ENCODE measurements at places on chromosomes 1 and 21. TPM values are rescaled to one million over a fixed set of nuclear protein-coding genes. Genes with fewer than 3 reads are reported as not detected.

- no peak for DNase-seq
- no peaks in the 10 kb centered on the region for H3K4me1 ChIP-seq
- H3K27ac ChIP-seq: no peak overlapping the region
- H3K4me3 ChIP-seq: no peak overlapping the region
Measured at GRCh38 chr1:179831852-179832699, 45.5 kb downstream of the TOR1AIP2 start.

The RCAN1 gene
- 29.0 TPM for total RNA-seq

- H3K4me3 ChIP-seq: no peak overlapping the region
- no peaks in the 10 kb centered on the region for H3K36me3 ChIP-seq
- H3K4me1 ChIP-seq: peaks cover 5% of the 10 kb centered on the region
- H3K27me3 ChIP-seq: no peaks in the 10 kb centered on the region
Measured at GRCh38 chr1:219235903-219236481, 62.3 kb downstream of the LYPLAL1 start.

The P3R3URF gene
- not detected for total RNA-seq

The BTG2 gene
- 160 TPM for total RNA-seq

DNA sequence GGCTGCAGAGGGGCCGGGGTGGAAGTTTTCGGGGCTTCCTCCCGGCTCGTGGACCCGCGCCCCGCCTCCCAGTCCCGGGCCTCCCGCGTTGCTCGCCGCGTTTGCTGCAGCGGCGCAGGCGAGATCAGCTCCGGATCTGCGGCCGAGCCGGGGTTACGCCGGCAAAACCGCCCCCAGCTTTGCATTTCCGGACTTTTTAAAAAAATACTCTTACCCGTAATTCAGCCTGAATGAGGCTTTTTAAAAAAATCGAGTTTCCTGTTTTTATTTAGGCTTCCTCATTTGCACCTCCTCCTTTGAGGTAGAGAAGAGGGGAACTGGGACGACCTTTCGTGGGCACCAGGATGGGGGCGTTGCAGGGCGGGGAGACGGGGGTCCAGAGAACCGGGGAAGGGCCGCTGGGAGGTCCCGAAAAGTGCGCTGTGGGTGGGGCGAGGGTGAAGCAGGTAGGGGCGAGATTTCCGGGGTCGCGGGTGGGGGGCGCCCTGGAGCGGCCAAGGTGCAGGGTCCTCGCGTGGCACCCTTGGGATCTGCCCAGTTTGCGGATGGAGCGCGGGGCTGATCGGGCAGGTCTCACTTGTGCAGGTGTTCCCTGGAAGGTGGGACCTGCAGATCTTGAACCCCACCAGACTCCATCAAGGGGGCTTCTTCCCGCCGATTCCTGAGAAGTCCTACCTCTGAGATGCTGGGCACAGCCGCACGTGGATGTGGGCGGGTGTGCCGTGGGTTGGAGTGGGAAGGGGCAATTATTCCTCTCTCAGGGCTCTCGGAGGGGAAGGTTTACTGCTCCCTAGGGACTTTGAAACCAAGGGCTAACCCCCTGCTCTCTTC is 1.1 kb downstream of the PIK3CD start:
- no peaks in the 10 kb centered on the region for H3K36me3 ChIP-seq
- DNase-seq: no peak
- H3K4me3 ChIP-seq: no peak overlapping the region
- H3K27ac ChIP-seq: no peak overlapping the region

DNA sequence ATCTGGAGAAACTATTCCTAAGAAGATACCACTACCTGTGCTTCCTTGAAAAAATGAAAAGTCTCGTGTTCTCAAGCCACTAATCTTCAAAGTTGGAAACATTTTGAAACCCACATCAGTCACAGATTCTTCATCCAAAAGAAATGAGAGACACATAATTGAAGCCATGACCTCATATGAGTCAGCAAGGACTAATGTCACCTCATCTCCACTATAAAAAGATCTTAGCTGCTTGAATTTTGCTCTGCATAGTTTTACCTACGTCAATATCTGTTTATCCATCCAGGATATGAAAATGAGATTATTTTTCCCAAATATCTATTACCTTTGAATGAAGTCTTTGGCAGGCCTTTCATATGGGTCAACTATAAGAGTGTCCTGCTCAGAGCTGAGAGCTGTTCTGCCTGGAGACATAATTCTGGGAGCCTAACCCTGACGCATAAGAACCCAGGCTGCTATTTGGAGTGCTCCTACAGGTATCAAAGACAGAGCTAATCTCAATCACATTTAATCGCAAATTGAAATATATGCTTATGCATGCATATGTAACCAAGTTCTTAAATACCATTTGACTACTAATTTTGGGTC is 312.5 kb upstream of the PKN2 start:
- no peak for DNase-seq
- no peaks in the 10 kb centered on the region for H3K4me1 ChIP-seq
- no peaks in the 10 kb centered on the region for H3K27me3 ChIP-seq

The SLAMF1 gene
- total RNA-seq: not detected

The OR2T29 gene
- total RNA-seq: not detected

The PCAT6 gene
- total RNA-seq: not detected

GRCh38 chr1:33324677-33325575 is 4.0 kb upstream of the A3GALT2 start:
- H3K27me3 ChIP-seq: no peaks in the 10 kb centered on the region
- DNase-seq: no peak
- no peak overlapping the region for H3K4me3 ChIP-seq
- peaks cover 10% of the 10 kb centered on the region for H3K4me1 ChIP-seq
- no peak overlapping the region for H3K27ac ChIP-seq

GRCh38 chr1:151238467-151238739 is 16.1 kb upstream of the PSMD4 start:
- H3K4me3 ChIP-seq: no peak overlapping the region
- H3K27ac ChIP-seq: no peak overlapping the region
- H3K27me3 ChIP-seq: no peaks in the 10 kb centered on the region
- no peak for DNase-seq
- peaks cover 49% of the 10 kb centered on the region for H3K36me3 ChIP-seq
- no peaks in the 10 kb centered on the region for H3K4me1 ChIP-seq

The LRRC47 gene
- 40.0 TPM for total RNA-seq

DNA sequence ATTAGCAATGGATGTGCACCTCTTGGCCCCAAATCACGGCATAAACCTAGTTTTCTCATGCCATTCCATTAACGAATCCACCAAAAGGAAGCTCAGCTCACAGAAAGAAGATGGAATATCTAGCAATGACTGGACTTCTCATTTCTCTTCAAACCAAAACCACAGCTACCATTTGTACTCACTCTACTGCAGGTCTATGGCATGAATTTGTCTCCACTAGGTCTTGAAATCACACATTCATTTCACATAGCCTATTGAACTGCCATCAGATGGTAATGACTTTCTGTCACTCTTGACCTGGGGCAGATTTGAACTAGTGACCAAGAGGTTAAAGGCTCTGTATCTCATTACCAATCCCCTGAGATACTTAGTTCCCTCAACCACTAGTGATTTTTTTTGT is 382.7 kb downstream of the DPYD start:
- no peaks in the 10 kb centered on the region for H3K4me1 ChIP-seq
- DNase-seq: no peak
- H3K4me3 ChIP-seq: no peak overlapping the region
- H3K36me3 ChIP-seq: no peaks in the 10 kb centered on the region

DNA sequence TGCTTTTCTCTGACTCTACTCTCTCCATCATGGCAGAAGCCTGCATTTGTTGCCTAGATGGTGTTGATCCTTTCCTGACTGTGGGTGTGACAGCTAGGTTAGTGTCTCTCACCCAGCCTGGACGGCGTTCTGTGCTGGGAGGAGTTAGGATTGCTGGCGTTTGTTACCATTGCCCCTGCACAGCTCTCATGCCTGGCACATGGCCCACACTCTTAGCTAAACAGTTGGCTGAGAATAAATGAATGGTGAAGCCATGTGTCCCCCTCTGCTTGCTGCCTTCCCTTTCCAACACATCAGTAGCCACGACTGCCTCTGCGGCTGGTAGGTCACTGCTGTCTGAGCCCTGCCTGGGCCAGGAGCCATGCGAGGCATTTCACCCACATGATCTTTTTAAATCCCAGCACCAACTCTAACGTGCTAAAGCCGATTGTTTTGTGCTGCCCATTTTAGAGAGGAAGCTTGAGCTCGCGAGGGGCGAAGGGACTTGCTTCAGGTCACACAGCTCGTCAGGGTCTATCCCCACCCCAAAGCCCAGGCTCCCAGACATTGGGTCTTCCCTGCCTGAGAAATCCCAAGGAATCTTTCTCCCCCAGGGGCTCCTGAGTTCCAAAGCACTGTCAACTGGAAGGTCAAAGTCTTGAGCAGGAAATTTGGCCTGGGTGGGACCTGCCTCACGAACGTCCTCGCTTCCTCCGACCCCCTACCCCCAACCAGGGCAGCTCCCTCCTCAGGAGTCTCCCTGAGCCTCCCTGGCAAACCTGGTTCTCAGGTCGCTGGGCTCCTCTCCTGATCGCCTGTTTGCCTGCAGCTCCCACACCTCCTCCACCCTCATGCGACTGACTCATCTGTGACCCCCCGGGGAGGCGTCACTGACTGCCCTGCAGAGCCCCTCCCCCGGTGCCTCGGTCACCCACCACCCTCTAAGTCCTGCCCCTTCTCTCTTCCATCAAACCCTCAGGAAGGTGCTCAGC is 271.7 kb upstream of the C1orf174 start:
- no peak for DNase-seq
- peaks cover 4% of the 10 kb centered on the region for H3K27me3 ChIP-seq
- H3K4me3 ChIP-seq: no peak overlapping the region
- no peaks in the 10 kb centered on the region for H3K36me3 ChIP-seq
- no peak overlapping the region for H3K27ac ChIP-seq
- H3K4me1 ChIP-seq: no peaks in the 10 kb centered on the region

DNA sequence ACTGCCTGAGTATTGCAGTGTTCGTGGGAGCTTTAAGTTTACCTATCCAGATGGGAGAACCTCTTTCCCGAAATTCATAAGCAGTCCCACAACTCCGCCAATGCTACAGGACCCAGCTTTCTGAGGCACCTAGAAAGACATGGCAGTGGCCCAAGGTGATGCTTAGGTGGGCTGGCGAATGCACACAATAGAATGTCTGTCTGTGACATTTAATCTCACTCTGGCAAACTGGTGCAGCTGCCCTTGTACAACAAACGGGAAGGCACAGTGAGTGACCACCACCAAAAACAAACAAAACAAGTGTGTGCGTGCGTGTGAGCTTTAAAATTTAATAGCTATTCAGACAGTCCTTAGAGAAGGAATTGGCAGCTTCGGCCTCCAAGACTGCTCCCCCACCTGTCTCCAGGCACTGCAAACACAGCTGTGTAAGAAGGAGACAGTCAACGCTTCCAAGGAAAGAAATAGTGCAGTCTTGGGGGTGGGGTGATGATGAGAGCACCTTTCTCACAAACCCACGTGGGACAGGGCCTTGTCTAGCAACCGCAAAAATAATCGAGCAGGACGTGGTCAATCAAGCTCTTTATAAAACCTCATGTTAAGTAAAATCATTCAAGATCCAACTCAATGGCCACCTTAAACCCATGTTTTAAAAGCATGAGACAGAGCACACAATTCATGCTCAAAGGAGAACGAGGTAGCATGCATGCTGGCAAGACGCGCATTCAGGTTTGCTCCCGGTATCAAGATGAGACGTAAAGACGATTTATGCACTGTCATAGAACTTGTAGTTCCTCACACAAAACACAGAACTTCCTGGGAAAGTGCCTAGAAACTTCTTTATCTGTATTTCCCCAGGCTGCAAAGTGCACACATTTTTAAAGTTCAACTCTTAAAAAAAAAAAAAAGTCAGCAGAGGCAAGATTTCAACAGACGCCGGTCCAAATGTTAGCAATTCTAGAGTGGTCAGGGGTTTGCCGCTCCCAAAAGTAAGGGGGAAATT is 84.1 kb downstream of the TM2D1 start:
- no peak overlapping the region for H3K27ac ChIP-seq
- H3K36me3 ChIP-seq: no peaks in the 10 kb centered on the region
- no peaks in the 10 kb centered on the region for H3K27me3 ChIP-seq
- DNase-seq: peak; percentile 4

The SLC16A1 gene
- total RNA-seq: 2.9 TPM

The LMX1A gene
- total RNA-seq: not detected

DNA sequence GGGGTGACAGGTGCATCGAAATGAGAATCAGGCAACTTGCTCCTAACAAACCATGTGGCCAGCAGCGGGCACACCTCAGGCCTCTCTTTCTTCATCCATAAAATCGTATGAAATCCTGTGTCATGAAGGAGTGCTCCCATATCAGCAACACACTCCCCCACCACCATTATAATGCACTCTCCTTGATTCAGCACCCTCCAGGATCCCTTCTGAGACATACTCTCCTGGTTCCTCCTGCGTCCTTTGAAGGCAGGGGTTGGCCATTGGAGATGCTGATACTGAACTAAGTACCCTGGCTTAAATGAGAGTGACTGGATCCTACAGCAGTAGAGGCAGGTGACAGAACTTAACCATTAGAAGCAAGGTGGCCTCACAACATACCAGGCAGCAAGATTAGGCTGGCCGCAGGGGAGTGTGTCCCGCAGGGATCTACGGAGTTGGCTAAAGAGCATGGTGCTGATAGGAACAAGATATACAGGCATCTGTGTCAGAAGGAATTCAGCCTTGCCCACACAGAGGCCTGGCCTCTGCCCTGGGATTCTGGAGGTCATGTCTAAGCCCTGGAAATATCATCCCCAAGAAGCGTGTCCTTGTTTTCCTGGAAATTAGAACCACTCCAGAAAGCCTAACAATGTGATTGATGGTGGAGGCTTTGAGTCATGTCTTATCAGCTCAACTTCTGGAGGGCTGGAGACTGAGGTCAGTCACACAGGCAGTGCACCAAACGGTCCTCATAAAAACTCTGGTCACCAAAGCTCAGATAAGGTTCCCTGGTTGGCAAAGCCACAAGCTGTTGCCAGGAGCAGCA is 16.8 kb downstream of the S100A7A start:
- H3K4me3 ChIP-seq: no peak overlapping the region
- DNase-seq: no peak
- no peak overlapping the region for H3K27ac ChIP-seq

DNA sequence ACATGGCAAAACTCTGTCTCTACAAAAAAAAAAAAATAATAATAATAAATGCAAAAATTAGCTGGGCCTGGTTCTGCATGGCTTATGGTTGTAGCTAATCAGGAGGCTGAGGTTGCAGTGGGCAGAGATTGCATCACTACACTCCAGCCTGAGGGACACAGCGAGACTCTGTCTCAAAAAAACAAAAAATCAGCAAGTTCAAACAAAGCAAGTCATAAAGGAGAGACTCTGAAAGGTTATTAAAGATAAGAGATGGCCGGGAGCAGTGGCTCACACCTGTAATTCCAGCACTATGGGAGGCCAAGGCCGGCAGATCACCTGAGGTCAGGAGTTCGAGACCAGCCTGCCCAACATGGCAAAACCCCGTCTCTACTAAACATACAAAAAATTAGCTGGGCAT is 28.8 kb downstream of the COP1 start:
- no peaks in the 10 kb centered on the region for H3K27me3 ChIP-seq
- no peak overlapping the region for H3K4me3 ChIP-seq
- no peak for DNase-seq
- H3K27ac ChIP-seq: no peak overlapping the region

The NR5A2 gene
- 202 TPM for total RNA-seq

The FAM72B gene
- total RNA-seq: not detected

The PTGFR gene
- total RNA-seq: 1.0 TPM

GRCh38 chr1:195173753-195174152 is 1434.5 kb downstream of the KCNT2 start:
- no peaks in the 10 kb centered on the region for H3K27me3 ChIP-seq
- no peaks in the 10 kb centered on the region for H3K4me1 ChIP-seq
- DNase-seq: no peak
- no peaks in the 10 kb centered on the region for H3K36me3 ChIP-seq
